Left ventricle myocardium inferior (tissue), 1 donor: ENCODE measurements at places on chromosomes 4 and X. TPM values are rescaled to one million over a fixed set of nuclear protein-coding genes. Genes with fewer than 3 reads are reported as not detected.

DNA sequence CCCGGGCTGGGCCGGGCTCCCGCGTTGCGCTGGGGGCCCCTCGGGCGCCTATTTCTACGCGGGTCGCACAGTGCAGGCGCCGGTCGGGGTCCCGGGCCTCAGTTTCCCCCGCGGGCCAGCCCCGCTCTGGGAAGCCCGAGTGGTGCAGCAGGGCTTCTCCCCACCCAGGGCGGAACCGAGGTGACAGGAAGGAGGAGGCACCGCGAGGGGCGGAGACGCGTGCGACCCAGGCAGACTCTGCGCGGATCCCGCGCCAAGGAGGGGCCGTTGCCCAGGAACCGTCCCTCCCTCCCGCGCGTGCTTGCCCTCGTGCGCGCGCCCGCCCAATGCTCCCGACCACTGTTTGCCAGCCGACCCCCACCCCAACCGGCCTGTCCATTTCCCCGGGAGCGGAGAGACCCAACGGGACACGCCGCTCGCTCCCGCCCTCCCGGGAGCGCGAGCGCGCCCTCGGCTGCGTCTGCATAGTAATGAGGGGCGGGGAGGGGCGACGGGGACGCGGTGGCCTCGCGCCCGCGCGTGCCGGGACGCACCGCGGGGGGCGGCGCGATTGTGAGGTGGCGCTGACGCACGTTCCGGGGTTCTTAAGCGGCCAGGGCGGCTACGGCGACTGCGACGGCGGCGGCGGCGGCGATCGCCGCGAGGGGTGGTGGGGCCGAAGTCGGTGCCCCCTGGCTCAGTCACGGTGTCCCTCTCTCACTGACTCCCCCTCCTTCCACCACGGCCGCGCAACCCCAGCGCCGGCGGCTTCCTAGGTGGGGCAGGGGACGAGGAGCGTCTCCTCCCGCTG is at the start of gene CPEB2:
Gene CPEB2 (plus strand): TSS at position 613 of the 790 bp plus-strand sequence. CDS start 193 bp downstream, outside the sequence.
- peak; percentile 96 for DNase-seq

DNA sequence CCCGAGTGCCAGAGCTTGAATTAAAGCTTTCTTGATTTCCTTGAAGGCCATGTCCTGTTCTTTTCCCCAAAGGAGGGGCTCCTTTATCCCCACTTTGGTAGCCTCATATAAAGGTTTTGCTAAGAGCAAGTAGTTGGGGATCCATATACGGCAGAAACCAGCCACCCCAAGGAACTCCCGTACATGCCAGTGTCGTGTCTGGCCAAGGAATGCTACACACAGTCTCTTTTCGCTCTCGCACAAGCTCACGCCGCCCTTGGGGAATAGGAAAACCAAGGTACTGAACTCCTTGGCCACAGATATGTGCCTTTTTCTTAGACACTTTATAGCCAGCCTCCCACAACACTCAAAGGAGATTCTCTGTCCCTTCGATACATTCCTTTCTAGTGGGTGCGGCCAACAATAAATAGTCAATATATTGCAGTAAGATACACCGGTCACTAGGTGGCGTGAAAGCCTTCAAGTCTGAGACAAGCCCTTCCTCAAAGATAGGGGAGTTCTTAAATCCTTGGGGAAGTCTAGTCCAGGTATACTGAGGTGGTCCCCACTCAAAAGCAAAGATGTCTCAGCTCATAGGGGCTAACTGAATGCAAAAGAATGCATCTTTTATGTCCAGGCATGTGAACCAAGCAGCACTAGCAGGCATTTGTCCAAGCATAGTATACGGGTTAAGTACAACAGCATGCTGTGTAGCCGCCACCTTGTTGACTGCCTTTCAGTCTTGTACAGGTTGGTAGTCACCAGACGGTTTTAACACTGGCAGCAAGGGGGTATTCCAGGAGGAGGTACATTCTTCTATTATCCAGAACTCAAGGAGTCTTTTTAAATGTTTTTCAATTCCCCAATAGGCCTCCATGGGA is 57.8 kb upstream of the XAGE1B start:
- DNase-seq = no peak

- no peak for DNase-seq
Measured at GRCh38 chrX:40579900-40580536, 752 bp upstream of the ATP6AP2 start.

- DNase-seq = no peak
Measured at GRCh38 chr4:4259484-4260100, 11.6 kb upstream of the TMEM128 start.

GRCh38 chr4:26459054-26459755 is 31.1 kb downstream of the CCKAR start:
- DNase-seq = no peak

The TMEM165 gene
- 41.6 TPM for total RNA-seq

The GPM6B gene
- 4.5 TPM for total RNA-seq

The YIPF7 gene
- total RNA-seq = 1.4 TPM

DNA sequence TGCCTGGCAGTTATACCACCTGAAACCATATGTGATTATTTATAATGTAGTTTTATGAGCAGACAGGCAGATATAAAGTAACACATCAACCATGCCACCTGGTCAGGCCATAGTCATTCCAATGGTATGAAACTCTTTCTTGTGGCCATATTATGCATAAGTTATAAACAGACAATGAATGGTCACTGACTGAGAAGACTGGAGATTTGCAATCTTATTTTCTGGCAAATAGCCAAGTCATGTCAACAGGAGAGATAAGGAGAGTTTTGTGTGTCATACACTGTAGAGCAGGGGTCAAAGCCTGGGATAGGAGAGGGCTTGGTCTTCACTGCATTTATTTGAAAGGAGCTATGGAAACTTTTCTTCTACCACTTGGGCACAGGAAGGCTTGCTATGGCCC is 29.5 kb downstream of the SORBS2 start:
- DNase-seq = no peak

The TXK gene
- 0.71 TPM for total RNA-seq

The MAGEA10 gene
- total RNA-seq = not detected

DNA sequence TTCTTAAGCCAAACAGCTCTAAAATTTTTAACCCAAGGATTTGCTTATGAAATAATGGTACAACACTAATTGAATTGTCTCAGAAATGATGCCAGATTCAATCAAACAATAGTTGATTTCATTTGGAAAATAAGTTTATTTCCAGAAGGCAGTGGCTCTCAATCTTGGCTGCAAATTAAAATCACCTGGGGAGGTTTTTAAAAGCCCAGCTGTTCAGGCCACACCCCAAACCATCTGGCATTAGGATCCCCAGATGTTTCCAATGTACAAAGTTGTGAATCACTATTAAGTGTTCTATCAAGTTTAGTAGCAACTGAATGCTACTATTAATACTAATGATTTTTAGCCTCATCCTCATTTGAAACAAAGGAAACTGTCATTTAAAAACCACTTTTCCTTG is 22.2 kb downstream of the TMEM184C start:
- no peak for DNase-seq

DNA sequence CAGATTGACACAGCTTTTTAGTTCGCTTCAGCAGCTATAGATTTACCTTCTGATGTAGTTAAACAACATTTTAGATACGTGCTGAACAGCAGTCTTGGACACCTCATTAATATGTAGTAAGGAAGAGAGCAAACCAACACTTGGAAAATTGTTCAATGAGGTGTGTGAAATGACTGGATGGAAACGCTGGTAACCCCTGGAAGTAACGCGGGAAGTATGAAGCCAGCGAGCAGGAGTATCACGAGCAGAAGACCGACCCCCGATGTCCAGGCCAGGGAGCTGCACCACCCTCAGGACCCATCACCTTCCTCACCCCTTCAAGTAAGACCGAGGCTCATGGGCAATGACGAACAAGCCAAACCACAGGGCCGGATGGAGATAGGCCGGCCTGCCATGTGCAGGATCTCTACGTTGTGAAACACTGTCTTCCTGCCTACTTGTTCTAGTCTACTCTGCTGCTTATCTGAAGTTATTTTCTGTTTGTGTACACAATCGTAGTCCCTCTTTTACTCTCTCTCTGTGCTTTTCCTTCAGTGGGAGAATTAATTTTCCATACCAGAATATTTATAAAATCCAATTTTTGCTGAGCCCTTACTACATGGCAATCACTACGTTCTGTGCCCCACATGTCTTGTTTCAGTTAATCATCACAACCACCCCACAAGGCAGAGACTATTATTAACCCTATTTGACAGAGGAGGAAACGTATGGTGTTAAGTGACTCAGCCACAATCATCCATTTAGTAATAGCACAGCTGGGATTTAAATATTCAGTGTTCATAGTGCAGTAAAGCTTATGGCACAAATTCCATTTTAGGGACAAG is 221.7 kb downstream of the APBB2 start:
- no peak for DNase-seq

DNA sequence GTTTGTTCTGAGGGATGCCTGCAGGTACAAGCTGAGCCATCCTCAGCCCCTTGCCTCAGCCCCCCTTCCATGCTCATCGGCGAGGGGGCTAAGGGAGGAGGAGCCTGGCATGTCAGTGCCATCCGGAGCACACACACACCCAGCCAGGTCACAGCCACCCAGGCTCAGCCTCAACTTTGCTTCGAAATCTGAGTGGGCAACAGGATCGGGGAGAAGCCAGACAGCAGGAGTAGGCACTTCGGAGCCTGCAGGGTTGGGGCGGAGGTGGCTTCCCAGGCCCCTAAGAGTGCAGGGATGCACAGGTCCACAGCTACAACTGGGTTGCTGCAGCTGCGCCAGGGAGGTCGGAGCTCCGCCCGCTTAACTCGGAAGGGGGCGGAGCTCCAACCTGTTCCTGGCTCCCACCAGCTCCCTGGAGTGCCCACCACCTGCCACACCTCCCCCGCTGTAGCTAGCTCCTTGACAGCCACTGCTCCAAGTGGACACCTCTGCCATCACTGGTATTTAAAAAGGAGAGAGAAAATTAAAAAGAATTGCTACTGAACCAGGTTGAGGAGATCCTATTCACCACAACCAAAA is 192.9 kb upstream of the GALNT7 start:
- no peak for DNase-seq

The TBCK gene
- total RNA-seq = 20.3 TPM

DNA sequence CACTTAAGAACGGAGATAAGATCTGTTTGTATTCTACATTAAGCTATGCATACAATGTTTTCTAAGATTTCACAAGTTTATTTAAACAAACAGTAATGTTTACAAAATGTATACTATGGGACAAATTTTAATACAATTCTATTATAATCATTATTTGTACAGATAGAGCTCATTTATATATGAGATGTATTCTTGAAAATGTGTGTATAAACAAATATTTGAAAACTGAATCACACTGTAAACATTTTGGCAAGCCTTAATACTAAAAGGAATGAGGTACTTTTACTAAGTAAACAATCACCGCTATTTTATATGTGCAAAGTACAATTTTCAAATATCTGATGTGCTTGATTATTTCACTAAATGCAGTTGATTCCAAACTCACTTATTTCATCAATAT is 119.2 kb upstream of the MAB21L2 start:
- no peak for DNase-seq

DNA sequence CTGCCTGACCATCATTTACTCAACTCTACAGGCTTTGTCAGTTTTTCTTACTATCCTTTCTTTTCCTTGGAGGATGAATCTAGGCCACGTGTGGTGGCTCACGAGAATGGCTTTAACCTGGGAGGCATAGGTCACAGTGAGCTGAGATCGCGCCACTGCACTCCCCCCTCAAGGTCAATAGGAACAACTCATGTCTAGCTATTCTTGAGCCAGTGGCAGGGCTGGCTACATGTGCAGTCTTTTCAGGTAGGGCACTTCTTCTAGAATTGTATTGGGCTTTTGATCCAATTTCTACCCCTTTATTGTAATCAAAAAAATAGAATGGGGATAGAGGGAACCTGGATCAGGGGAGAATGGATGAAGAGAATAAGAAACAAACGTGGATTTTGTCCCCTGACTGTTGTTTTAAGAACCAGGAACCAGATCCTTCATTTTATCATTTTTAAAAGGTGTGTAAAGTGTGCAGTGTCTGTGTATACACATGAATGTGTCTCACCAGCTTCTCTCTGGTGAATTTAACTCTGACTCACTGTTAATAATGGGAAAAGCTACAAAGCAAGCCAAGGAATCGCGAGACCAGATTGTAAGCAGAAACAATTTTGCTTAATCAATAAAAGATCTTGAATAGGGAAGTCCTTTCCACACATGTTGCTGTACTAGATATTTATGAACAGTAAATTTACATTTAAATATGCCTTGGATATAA is 283.9 kb upstream of the GPC4 start:
- no peak for DNase-seq

The QRFPR gene
- 0.25 TPM for total RNA-seq

DNA sequence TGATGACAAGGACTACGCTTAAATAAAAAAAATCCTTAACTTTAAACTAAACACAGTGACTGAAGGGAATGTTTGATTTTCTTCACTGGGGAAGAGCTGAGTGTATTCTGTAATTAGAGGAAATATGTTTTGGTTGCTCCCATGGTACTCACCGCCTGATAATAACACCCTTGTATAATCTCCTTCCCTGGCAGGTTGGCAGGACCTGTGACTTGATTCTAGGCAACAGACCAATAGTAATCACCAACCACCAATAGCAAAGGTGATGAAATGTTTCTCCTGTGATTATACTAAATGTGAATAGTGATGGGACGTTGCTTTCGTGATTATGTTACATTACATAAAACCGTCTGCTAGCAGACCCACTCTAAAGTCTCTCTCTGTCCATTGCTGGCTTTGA is 536.8 kb upstream of the CPEB2 start:
- no peak for DNase-seq

The RGN gene
- total RNA-seq = 18.8 TPM

DNA sequence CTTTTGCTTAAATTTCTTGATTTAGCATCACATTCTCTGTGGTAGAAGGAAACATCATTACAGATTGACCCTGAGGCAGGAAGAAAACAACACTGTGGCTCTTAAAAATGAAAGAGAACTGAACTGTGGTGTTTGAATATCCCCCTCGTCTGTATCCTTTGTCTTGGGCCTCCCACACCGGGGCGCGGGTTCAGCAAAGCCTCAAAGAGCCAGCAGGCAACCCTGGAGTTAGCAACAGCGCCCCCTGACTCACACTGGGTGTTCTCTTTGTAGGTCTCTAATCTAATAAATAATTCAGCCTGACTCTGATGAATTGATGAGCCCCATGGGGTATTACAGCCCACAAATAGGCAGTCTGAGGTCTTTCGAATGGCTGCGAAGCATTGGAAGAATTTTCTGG is 46.1 kb upstream of the CTSO start:
- no peak for DNase-seq

- DNase-seq = no peak
Measured at GRCh38 chr4:28211676-28212470, 1351.2 kb downstream of the STIM2 start.

DNA sequence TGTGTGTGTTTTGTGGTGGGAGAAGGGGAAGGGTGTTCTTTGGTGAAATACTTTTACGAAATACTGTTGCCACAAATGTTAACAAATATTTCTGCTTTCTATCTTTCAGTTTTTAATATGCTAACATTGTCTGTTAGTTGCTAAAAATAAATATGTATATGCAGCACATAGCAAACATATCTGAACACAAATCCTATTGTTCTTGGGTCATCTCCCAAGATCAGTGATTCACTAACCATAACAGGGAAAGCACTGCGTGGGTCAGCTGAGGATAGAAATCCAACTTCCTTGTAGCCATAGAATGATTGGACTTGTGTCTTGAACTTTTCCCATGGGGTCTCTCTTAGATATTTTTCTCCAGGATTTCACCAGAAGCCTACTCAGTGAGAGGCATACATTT is 250.3 kb upstream of the FAM47A start:
- no peak for DNase-seq
